NCI-H2081 (cell line): ENCODE measurements at places on chromosomes 13 and 19.

DNA sequence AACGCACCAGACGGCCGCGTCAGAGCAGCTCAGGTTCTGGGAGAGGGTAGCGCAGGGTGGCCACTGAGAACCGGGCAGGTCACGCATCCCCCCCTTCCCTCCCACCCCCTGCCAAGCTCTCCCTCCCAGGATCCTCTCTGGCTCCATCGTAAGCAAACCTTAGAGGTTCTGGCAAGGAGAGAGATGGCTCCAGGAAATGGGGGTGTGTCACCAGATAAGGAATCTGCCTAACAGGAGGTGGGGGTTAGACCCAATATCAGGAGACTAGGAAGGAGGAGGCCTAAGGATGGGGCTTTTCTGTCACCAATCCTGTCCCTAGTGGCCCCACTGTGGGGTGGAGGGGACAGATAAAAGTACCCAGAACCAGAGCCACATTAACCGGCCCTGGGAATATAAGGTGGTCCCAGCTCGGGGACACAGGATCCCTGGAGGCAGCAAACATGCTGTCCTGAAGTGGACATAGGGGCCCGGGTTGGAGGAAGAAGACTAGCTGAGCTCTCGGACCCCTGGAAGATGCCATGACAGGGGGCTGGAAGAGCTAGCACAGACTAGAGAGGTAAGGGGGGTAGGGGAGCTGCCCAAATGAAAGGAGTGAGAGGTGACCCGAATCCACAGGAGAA lies 1.9 kb downstream of the PPP1R12C start:
- DNase-seq = no peak

DNA sequence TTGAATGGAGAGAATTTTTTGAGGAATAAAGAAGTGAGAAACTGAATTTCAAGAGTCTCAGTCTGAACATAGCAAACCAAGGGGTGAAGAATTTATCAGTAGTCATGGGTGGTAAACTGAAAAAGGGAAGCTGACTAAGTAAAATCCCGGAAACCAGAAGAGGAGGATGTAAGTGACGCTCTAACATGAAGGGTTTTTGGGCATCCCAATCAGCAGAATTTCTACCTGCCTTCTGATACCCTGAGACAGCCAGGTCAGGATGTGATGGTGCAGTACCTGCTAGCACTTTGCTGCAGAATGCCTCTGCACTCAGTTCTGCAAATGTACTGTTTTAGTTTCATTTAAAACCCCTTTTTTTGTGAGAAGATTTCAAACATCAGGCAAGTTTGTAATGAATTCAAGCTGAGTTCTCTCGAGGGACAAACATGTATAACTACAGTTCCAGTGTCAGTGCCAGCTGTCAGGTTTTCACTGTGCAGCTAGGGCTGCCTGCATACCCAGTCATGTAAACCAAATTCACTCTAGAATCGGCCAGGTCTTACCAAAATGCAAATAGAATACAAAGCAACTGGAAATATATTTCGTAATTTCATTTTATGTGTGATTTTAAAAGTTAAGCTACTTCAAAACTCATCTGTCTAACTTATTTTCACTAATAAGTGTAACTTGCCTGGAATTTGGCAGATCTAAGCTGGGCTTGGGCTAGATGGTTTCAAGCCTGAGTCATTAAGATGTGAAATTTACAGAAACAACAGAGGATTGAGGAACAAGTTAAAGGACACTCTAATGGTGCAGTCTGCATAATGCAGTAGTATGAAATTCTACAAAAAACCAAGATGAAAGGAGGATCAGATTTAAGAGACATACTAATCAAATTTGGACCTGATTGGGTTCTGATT lies 13.8 kb downstream of the METTL21C start:
- no peak for DNase-seq

GRCh38 chr13:99969919-99970650 lies 1.5 kb downstream of the ZIC5 start:
- DNase-seq = peak; percentile 81

DNA sequence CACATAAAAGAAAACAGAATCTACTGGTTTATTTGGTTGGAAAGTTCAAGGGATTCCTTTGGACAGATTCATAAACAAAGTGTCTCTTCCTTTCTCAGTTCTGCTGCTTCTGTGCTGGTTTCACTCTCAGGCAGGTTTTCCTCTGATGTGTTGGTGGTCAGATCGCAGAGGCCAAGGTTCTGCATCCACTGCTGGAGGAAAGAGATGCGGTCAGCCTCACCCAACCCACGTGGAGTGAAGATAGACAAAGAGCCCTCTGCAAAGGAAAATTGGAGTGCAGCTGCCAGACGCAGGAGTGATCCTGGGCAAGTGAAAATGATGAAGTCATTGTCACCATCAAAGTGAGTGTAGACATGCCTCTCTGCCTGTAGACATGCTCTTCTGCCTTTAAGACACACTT lies 352.0 kb downstream of the TSHZ3 start:
- DNase-seq = no peak

- DNase-seq = no peak
These were observed 20.8 kb upstream of the ZNF266 start for GRCh38 chr19:9456018-9456689.
